ENCODE measurements at places on chromosomes 11 and 22. TPM values are rescaled to one million over a fixed set of nuclear protein-coding genes. Genes with fewer than 3 reads are reported as not detected.

The CEP126 gene
- total RNA-seq, result 1.4 TPM

- no peak for DNase-seq
Measured at GRCh38 chr11:41943656-41944055, 484.2 kb upstream of the LRRC4C start.

GRCh38 chr22:45238957-45239680 lies 1.6 kb downstream of the KIAA0930 start:
- no peak for DNase-seq

The GAL gene
- 80.9 TPM for total RNA-seq

DNA sequence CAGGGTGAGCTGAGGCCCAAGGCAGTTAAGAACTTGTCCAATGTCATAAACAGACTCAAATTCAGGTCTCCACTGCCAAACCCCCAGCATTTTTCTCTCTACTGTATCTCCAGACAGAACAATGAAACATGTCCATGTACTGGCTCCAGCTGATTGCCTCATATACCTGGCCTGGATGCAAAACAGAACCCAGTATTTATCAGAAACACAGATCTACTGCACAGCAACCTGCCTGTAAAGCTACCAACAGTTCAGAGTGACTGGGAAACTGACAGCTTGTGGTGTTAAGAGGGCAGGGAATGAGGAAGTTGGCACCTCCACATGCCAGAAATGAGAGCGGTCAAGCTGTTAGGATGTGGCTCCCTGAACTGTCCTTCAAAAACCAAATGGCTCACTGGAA lies 41.6 kb downstream of the C11orf71 start:
- no peak for DNase-seq

The ELFN2 gene
- 0.62 TPM for total RNA-seq

- no peak for DNase-seq
Measured at GRCh38 chr11:10302359-10302743, 2.5 kb upstream of the ADM start.

The ZNRD2 gene
- 78.1 TPM for total RNA-seq

DNA sequence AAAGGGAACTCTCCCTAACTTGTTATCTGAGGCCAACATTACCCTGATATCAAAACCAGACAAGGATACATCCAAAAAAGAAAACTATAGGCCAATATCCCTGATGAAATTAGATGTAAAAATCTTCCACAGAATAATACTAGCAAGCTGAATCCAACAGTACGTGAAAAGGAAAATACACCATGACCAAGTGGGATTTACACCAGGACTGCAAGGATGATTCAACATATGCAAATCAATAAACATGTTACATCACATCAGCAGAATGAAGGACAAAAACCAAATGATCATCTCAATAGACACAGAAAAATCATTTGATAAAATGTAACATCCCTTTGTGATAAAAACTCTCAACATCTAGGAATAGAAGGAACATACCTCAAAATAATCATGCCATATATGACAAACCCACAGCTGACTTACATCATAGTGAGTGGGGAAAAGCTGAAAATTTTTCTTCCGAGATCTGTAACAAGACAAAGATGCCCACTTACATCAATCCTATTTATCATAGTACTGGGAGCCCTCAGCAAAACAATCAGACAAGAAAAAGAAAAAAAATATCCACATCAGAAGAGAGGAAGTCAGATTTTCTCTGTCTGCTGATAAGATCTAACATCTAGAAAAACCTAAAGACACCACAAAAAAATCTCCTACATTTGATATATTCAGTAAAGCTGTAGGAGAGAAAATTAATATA lies 703.3 kb upstream of the ANO5 start:
- DNase-seq, result no peak

The PRDM11 gene
- total RNA-seq, result 10.4 TPM

DNA sequence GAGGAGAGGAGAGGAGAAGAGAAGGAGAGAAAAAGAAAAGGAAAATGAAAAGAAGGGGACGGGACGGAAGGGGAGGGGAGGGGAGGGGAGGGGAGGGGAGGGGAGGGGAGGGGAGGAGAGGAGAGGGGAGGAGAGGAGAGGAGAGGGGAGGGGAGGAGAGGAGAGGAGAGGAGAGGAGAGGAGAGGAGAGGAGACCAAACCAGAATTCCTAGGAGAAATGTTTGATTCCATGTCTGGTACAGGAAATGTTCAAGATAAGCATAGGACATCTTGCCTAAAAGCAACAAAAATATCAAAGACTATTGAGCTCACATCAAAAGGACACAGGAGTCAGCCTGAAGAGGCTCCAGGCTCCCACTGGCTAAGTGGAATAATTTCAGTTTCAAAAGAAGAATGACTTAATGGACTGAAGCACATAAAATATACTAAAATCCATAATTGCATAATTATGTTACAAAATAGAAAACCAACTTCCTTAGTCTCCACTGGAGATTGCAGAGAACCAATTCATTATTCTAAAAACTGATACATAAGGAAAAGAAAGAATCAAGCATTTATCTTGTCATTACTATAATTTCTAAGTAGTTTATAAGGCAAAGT lies 101.1 kb upstream of the APOA1 start:
- DNase-seq, result no peak

- DNase-seq, result peak; percentile 88
Measured at GRCh38 chr11:66336234-66337102, at the start of gene RIN1. TSS of gene RIN1 (minus strand) at chr11:66336434. CDS start at chr11:66336402, 32 bp downstream.
